ENCODE measurements at places on chromosomes 4 and X.

DNA sequence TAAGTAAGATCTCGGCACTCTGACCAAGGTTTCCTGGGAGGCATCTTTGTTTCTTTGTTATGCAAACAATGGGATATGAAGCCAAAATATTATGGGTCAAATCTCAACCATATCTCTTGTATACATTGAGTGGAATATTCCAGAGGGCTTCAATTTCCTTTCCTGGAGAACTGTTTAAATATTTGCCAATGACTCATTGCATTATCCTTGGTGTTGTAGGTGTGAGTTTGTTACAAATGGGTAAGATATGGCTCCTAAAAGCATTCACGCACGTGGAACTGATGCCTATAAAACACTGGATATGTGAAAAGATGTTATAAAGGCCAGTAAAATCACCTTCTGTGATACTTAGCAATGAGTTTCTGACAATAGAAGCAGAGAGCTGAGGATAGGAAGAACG lies 150.5 kb upstream of the WDR1 start:
- H3K36me3 ChIP-seq, result no peaks in the 10 kb centered on the region
- H3K4me1 ChIP-seq, result no peaks in the 10 kb centered on the region
- no peak overlapping the region for H3K4me3 ChIP-seq
- no peak for DNase-seq
- peaks cover 3% of the 10 kb centered on the region for H3K27me3 ChIP-seq

- H3K27me3 ChIP-seq, result peaks cover 3% of the 10 kb centered on the region
- H3K27ac ChIP-seq, result no peak overlapping the region
- H3K4me1 ChIP-seq, result no peaks in the 10 kb centered on the region
- no peak overlapping the region for H3K4me3 ChIP-seq
- no peaks in the 10 kb centered on the region for H3K36me3 ChIP-seq
Observed at GRCh38 chrX:8484360-8484949, 19.8 kb downstream of the VCX3B start.

DNA sequence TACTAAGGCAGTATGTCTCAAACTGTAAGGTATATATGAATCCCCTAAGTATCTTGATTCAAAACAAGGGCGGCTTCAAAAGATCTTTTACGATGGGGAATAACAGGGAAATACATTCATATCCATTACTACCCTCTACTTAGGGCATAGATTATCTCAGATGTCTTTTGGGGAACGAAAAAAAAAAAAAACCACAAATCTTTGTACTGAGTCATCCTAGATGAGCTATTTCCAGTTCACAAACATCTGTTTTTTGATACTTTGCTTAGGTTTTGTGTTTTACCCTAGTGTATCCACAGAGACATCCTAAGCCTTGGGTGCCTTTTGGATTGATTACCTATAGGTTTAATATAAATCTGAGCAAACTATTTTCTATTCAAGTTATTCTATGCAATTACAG lies 457.2 kb downstream of the NLGN4X start:
- no peaks in the 10 kb centered on the region for H3K36me3 ChIP-seq
- no peak overlapping the region for H3K4me3 ChIP-seq
- no peaks in the 10 kb centered on the region for H3K4me1 ChIP-seq
- no peak overlapping the region for H3K27ac ChIP-seq
- H3K27me3 ChIP-seq, result no peaks in the 10 kb centered on the region

- peaks cover 1% of the 10 kb centered on the region for H3K27me3 ChIP-seq
- DNase-seq, result no peak
- no peaks in the 10 kb centered on the region for H3K36me3 ChIP-seq
- no peak overlapping the region for H3K27ac ChIP-seq
- H3K4me1 ChIP-seq, result no peaks in the 10 kb centered on the region
- H3K4me3 ChIP-seq, result no peak overlapping the region
Observed at GRCh38 chrX:110698696-110699095, 96.9 kb downstream of the CHRDL1 start.

DNA sequence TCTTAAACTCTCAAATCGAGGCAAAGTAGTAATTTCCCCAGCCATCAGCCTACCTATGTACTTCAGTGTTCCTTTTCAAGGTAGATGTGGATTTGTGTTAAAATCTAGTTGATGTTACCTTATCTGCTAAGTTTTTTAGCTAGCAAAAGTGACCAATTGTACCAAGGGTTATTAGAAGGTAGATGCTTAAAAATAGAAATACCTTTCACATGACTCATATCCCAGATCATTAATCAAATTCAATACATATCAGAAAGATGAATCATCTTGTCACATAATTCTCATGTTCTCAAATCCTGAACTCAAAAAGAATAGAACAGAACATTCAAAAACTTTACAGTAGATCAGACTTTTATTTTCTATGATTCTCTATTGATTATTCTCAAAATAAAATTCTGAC lies 3.5 kb downstream of the ENAM start:
- H3K27ac ChIP-seq, result no peak overlapping the region
- DNase-seq, result no peak
- H3K27me3 ChIP-seq, result peaks cover 1% of the 10 kb centered on the region
- no peaks in the 10 kb centered on the region for H3K36me3 ChIP-seq

DNA sequence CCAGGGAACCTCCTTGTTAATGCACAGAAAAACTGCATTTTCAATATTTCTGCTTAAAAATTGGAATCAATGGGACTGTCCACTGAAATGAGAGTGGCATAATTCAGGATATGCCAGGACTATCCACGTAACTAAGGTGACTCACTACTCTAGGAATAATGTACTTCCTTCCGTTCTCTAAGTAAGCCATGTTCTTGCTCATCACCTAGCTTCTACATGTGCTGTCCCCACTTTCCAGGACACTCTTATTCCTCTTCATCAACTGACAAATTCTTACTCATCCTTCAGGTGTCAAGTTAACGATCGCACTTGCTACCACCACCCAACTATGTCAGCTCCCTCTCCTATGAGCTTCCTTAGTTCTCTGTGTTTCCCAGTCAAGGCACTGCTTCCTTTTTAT lies 342.8 kb upstream of the F9 start:
- DNase-seq, result no peak
- peaks cover 20% of the 10 kb centered on the region for H3K4me1 ChIP-seq
- peaks cover 7% of the 10 kb centered on the region for H3K36me3 ChIP-seq

DNA sequence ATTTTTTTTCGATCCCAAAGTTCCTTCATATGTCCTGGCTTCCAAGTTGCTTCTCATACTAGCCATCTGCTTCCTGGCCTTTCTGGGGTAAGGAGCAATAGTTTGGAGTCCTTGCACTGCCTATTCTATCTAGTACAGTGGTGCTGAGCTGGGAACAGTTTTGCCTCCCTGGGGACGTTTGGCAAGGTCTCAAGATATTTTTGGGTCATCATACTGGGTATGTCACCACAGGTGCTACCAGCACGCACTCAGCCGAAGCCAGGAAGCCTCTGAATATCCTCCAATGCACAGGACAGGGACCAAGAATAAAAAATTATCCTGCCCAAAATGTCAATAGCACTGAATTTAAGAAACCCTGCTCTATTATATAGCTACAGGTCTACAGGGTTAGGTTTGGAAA lies 35.4 kb upstream of the TMSB15B start:
- peaks cover 4% of the 10 kb centered on the region for H3K27me3 ChIP-seq
- H3K4me1 ChIP-seq, result peaks cover 5% of the 10 kb centered on the region
- DNase-seq, result no peak
- peak overlapping the region; percentile 19 for H3K4me3 ChIP-seq
- H3K36me3 ChIP-seq, result peaks cover 4% of the 10 kb centered on the region

DNA sequence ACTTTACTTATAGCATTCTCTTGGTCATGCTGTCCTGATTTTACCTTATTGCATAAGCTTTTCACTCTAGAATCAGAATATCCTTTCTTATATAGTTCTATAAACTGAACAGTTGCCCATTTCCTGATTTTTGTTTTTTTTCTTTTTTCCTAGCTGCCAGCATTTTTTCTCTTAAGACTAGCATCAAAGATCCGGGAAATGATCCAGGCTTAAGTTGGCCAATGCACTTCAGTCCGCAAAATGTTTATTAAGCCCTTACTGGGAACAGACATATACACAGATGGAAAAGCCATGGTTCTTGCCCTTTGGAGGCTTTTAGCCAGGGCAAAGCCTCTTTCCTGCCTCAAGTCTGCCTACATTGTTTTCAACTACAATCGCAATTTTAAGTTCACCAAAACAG lies 10.1 kb upstream of the BMP2K start:
- no peak overlapping the region for H3K27ac ChIP-seq
- H3K4me1 ChIP-seq, result peaks cover 8% of the 10 kb centered on the region
- DNase-seq, result no peak
- no peaks in the 10 kb centered on the region for H3K36me3 ChIP-seq

DNA sequence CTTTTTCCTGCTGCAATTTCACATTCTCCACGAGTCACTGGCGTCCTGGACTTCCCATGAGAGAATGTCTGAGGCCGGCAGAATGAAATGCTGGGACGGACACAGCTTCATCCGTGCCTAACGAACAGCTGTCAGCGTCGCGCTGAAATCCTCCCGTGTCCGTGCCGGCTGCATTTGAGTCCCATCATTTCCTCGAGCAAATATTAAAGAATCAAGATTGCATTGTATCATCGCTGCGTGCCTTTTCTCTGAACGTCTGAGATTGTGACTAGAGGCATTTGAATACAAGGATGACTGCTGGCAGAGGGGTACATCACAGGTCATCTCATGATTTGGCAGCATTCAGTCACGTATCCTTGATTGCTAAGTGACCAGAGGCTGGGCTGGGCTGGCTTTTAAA lies 279.9 kb downstream of the ASMT start:
- H3K36me3 ChIP-seq, result no peaks in the 10 kb centered on the region
- no peak overlapping the region for H3K4me3 ChIP-seq
- H3K27ac ChIP-seq, result no peak overlapping the region
- peaks cover 9% of the 10 kb centered on the region for H3K4me1 ChIP-seq
- no peak for DNase-seq
- H3K27me3 ChIP-seq, result peaks cover 3% of the 10 kb centered on the region

- DNase-seq, result no peak
- no peak overlapping the region for H3K27ac ChIP-seq
- H3K27me3 ChIP-seq, result peaks cover 6% of the 10 kb centered on the region
- no peak overlapping the region for H3K4me3 ChIP-seq
- no peaks in the 10 kb centered on the region for H3K36me3 ChIP-seq
Observed at GRCh38 chr4:183355405-183355804, 33.2 kb upstream of the CLDN24 start.

DNA sequence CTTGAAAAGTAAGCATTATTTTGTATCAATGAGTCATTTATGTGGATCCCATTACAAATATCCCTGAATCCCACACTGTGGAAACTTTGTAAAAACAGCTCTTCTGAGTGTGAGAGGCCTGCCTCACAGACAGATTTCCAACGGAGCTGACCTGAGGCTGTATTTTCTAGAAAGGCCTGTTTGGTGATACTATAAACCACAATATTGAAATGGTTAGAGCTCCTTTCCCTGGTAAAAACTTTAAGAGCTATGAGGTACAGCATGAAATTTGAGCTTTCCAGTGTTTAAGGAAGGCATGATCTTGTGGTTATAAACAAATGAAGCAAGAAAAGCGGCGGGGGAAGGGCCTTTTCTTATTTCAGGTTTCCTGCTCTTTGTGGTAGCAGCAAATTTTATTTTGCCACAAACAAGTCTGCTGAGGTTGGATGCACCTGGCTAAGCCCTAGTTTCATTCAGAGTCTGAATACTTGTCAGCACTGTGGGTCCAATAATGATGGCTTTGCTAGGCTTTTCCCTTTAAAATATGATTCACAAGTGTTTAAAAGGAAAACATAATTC lies 86.8 kb upstream of the ETNPPL start:
- H3K27ac ChIP-seq, result no peak overlapping the region
- H3K36me3 ChIP-seq, result no peaks in the 10 kb centered on the region
- DNase-seq, result no peak
- H3K4me1 ChIP-seq, result peaks cover 7% of the 10 kb centered on the region

DNA sequence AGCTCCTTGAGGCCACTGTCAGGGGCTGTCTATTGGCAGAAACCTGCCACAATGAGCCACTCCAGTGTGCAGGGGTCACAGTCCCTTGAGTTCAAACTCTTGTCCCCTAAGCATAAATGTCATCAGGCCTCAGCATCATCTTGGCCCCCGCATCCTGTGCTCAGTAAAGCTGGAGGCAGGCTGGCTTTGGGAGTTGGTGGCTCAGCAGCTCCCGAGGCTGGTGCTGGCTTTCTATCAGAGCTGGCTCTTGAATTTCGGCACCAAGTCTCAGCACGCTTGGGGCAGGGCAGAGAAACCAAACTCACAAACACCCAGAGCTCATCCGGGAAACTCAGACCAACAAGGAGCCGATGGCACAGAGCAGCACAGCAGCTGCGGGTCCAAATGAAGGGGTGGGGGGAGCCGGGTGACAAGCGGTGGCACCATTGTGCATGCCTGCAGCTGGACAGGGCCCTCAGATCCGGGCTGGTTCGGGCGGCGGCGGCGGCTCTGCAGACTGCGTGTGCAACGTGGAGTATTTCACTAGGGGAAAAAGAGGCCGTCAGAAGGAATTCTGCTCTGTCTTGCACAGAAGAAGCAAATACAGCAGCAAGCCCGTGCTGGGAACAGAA lies 75.5 kb downstream of the MTMR1 start:
- H3K27me3 ChIP-seq, result peaks cover 1% of the 10 kb centered on the region
- H3K36me3 ChIP-seq, result no peaks in the 10 kb centered on the region
- DNase-seq, result no peak
- H3K27ac ChIP-seq, result no peak overlapping the region
- no peaks in the 10 kb centered on the region for H3K4me1 ChIP-seq

GRCh38 chr4:76058888-76059426 lies 15.6 kb upstream of the ART3 start:
- H3K27me3 ChIP-seq, result no peaks in the 10 kb centered on the region
- H3K36me3 ChIP-seq, result no peaks in the 10 kb centered on the region
- H3K4me1 ChIP-seq, result no peaks in the 10 kb centered on the region
- no peak overlapping the region for H3K27ac ChIP-seq
- no peak for DNase-seq
- no peak overlapping the region for H3K4me3 ChIP-seq

DNA sequence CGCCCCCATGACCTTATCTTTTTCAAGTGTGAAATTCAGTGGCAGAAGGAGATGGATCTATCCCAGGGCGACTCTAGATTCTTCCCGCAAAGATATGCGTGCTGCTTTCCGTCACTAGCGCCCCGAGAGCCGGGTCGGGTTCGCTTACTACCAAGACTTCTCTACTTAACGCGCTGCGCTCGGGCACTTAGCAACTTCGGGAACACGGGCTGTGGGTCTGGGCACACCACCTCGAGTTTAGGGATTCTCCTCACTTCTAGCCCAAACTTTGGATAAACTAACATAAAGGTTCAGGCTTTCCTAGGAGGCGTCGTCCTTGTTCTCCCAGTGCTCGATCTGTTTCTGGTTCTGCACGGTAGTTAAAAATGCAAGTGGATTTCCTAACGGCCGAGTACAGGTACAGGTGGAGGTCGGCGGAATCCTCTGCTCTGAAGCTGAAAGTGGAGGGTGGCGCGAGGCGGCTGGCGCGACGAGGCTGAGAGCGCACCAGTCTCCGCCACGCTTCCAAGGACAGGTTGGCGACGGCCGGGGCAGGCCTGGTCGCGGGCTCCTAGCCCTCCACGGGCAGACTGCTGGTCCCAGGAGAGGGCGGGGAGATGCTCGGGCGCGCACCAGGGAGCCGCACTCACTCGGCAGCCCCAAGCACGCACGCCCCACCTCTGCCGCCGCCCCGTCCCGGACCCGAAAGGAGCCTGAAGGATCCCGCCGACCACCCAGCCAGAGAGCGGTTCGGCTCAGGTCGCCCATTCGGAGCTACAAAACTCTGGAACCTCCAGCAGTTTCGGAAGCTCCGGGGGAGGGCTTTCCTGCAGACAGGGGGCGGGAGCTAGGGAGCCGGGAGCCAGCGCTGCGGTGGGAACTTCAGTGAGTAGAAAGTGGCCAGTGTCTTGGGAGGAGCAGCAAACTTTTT lies 100.8 kb upstream of the TENM3 start:
- H3K27me3 ChIP-seq, result peaks cover 15% of the 10 kb centered on the region
- H3K27ac ChIP-seq, result no peak overlapping the region
- peaks cover 5% of the 10 kb centered on the region for H3K36me3 ChIP-seq
- peak; percentile 47 for DNase-seq
- peak overlapping the region; percentile 98 for H3K4me3 ChIP-seq

Data from endothelial cell (in vitro differentiated cells).